Natural killer cell treated with Interleukin-12 subunit alpha and Interleukin-12 subunit beta and Interleukin-15 and Interleukin-18, amount 100 ng/mL, for 72 hours (primary cell): ENCODE measurements at places on chromosomes 11 and 22.

DNA sequence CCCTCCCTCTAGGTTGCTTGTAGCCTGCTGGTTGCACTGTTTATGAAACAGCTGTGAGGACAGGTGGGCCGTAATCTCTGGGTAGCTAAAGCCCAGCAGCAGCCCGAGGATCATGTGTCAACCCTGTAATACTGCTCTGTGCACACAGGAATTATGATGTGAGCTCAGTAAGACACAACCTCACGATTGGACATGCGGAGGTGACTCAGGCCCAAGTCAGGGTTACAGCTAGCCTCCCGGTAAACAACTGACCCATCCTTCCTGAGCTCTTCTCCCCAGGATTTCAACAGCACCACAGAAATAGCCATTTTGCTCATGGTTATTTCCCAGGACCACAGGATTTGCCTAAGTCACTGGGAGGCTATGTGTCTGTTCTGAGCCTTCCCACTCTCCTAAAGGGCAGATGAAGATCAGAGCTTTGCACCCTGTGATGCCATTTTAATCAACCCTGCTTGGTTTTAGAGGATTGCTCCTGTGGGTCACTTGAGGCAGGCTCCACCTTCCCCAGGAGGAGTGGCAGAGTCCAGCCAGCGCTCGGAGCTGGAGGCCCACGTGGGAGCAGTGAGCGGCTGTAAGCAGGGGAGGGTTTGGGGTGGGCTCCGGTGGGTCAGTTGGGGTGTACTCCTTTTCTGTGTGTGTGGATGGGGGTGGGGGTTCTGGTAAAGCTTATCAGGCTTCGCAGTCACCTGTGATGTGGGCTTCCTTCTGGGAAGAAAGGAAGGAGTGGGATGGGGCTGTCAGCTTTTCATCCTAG lies at the start of gene AMPD3:
Gene AMPD3 (plus strand): TSS at position 387 of the 754 bp plus-strand sequence. CDS start 6,256 bp downstream, outside the sequence.
- H3K4me3 ChIP-seq: peak within 1 kb of the TSS; percentile 84
- peak within 1 kb of the TSS; percentile 76 for H3K27ac ChIP-seq
- peaks cover 44% of the 10 kb centered on the region for H3K4me1 ChIP-seq

- no peak overlapping the region for H3K27ac ChIP-seq
- H3K4me1 ChIP-seq: no peaks in the 10 kb centered on the region
- H3K4me3 ChIP-seq: no peak overlapping the region
- H3K36me3 ChIP-seq: no peaks in the 10 kb centered on the region
- DNase-seq: no peak
Observed at GRCh38 chr11:114889594-114890011, 211.3 kb downstream of the NXPE2 start.

DNA sequence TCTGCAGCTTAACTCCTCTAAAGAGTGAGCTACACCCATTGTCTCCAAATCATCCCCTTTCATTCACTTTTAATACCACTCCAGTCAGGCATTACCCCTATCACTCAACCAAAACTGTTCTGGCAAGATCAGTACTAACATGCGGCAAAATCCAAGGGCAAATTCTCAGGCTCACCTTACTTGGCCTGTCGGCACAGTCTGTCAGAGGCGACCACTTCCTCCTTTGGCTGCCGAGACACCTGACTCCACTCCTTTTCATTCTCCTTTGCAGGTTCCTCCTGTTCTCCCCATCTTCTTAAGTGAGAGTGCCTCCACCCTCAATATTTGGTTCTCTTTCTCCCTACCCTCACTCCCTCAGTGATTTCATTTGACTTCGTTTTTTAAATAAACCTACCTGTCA lies 4.2 kb downstream of the C11orf91 start:
- no peak overlapping the region for H3K4me3 ChIP-seq
- no peak overlapping the region for H3K27ac ChIP-seq
- no peak for DNase-seq

- H3K27me3 ChIP-seq: peaks cover 19% of the 10 kb centered on the region
- no peak for DNase-seq
- no peak overlapping the region for H3K4me3 ChIP-seq
- no peaks in the 10 kb centered on the region for H3K36me3 ChIP-seq
- H3K4me1 ChIP-seq: peaks cover 20% of the 10 kb centered on the region
Observed at GRCh38 chr11:72617080-72617762, 57.0 kb downstream of the PDE2A start.

GRCh38 chr11:66443602-66444001 lies 5.0 kb upstream of the MRPL11 start:
- H3K36me3 ChIP-seq: peaks cover 9% of the 10 kb centered on the region
- H3K27me3 ChIP-seq: peaks cover 11% of the 10 kb centered on the region
- DNase-seq: no peak
- H3K27ac ChIP-seq: no peak overlapping the region
- no peaks in the 10 kb centered on the region for H3K4me1 ChIP-seq

DNA sequence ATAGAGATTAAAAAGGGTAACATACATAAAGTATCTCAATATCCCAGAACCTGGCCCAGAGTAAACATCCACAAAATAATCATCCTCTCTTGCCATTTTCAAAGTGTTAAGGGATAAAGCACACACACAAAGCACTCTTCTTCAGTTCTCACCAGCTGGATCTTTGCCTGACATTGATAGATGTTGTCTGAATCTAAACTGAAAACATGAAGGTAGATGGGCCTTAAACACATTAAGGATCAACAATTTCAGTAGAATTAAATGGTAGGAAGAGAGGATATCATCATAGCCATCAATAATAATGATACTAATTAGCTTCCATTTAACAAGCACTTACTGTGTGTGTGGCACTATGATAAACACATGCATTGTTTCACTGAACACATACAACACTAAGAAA lies 261.1 kb downstream of the OPCML start:
- H3K27me3 ChIP-seq: no peaks in the 10 kb centered on the region
- no peak overlapping the region for H3K27ac ChIP-seq
- H3K36me3 ChIP-seq: no peaks in the 10 kb centered on the region
- H3K4me1 ChIP-seq: no peaks in the 10 kb centered on the region
- DNase-seq: no peak

DNA sequence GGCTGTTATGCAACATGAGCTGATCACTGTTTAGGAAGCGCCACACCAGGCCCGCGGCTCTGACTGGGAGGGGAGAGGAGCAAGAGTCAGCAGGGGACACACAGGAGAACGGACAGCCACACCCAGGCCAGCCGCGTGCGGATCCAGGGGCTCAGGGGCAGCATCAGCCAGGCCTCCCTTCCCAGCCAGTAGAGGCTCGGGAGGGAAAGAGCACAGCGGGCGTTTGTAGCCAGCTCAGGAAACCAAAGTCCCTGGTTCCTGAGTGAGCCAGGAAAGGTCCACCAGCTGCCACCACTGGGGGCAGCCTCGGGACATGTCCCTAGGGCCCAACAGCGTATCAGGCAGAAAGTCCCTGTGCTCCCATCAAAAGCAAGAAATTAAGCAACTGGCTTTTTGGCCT lies 71.8 kb upstream of the PITPNB start:
- no peak for DNase-seq
- H3K36me3 ChIP-seq: no peaks in the 10 kb centered on the region
- H3K4me1 ChIP-seq: no peaks in the 10 kb centered on the region
- no peak overlapping the region for H3K4me3 ChIP-seq
- no peaks in the 10 kb centered on the region for H3K27me3 ChIP-seq

GRCh38 chr11:61694946-61695706 lies 14.9 kb downstream of the DAGLA start:
- H3K27ac ChIP-seq: no peak overlapping the region
- H3K36me3 ChIP-seq: no peaks in the 10 kb centered on the region
- H3K4me3 ChIP-seq: peak overlapping the region; percentile 52
- no peak for DNase-seq

DNA sequence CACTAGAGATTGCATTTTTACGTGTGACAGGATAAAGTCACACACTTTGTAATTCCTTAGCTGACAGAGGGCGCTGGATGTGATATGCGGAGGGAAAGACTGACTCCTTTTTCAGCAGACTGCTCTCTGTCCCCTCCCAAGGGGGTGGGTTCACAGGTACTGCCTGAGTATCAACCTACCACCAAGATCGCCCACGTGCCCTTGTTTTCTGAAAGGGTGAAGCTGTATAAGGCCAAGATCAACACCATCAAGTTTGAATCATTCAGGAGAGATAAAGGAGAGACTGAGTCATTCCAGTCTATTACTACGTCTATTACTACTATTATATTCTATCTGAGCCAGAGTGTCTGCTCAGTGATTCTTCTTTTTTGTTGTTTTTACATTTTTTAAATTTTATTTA lies 30.7 kb downstream of the BUD13 start:
- H3K36me3 ChIP-seq: no peaks in the 10 kb centered on the region
- H3K4me1 ChIP-seq: peaks cover 2% of the 10 kb centered on the region
- no peaks in the 10 kb centered on the region for H3K27me3 ChIP-seq
- DNase-seq: no peak
- H3K27ac ChIP-seq: no peak overlapping the region
- no peak overlapping the region for H3K4me3 ChIP-seq

- peaks cover 5% of the 10 kb centered on the region for H3K4me1 ChIP-seq
Observed at GRCh38 chr11:46293641-46294103, 16.2 kb downstream of the CREB3L1 start.
